ENCODE measurements at places on chromosomes 6 and 20.

- no peak for DNase-seq
These were observed 3.3 kb downstream of the PDE7B start for GRCh38 chr6:135854799-135855198.

- DNase-seq: no peak
These were observed 73.9 kb downstream of the DCDC2 start for GRCh38 chr6:24284006-24284405.

- DNase-seq: no peak
These were observed 95.3 kb downstream of the TRDN start for GRCh38 chr6:123541462-123541861.

DNA sequence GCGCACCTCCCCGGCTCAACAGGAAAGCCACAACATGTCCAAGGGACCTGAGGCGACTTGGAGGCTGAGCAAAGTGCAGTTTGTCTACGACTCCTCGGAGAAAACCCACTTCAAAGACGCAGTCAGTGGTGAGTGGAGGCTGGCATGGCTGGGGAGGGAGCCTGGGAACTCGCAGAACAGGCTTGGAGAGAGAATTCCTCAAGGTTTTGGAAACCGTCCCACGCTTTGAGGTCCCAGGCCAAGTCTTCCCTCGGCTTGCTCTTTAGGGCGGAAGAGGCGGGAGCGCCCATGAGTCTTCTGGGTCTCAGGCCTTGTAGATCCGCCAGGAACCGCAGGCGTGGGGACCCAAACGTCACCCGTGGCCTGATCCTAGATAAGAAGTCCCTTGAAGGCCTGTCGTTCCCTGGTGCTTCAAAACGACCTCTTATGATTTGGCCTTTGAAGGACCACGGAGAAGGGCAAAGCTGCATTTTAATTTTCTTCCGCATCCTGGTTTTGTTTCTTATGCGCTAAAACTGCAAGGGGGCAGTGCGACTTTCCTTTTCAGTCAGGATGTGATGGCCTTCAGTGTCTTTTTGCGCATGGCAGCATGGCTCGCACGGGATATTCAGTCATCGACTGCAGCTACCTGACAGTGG lies 2.0 kb downstream of the LAMP5 start:
- no peak for DNase-seq

- DNase-seq: no peak
These were observed 81.5 kb upstream of the BCLAF1 start for GRCh38 chr6:136370988-136371728.

All from T-helper 22 cell (primary cell).